ENCODE measurements at places on chromosomes 12 and 14. TPM values are rescaled to one million over a fixed set of nuclear protein-coding genes. Genes with fewer than 3 reads are reported as not detected.

DNA sequence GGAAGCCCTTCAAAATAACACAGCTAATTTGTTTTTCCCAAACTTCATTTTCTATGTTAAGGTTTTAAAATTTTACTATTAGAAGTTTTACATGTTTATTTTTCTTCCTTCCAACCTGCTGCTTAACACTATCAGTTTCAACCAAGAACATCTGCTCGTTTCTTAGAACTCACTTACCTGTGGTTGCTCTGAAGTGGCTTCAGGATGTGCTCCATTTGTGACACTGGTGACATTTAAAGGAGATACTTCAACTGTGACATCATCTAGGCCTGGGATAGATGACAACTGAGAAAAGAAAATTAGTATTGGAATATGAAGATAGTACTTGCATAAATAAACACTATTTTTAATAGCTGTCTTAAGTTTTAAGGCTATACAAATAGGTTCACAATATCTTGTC, 17.9 kb downstream of the WASHC3 start:
- ATAC-seq: no peak

DNA sequence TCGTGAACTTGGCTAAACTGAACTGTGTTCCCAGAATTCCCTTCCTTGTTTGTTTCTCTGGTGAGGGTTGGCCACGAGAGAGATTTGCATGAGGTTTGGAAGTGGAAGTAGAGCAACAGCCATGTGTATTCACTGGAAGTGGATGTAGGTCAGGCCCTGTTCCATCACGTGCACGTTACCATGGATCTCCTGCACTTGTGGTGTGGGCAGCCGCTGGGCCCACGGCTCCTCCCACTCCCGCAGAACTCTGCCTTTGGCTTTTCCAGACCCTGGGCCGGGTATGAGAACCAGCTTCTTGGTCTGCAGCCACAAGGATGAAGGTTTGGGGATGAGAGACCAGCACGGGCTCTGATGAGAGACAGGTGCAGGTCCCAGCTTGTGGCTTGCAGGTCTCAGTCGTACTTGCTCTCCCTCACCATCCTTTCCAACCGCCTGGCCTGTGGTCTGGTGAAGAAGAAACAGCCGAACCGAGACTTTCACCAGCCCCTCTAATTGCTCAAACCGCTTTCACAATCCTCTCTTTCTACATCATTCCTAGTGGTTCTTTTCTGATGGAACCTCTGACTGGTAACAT, 94.9 kb downstream of the DUSP16 start:
- ATAC-seq: no peak

DNA sequence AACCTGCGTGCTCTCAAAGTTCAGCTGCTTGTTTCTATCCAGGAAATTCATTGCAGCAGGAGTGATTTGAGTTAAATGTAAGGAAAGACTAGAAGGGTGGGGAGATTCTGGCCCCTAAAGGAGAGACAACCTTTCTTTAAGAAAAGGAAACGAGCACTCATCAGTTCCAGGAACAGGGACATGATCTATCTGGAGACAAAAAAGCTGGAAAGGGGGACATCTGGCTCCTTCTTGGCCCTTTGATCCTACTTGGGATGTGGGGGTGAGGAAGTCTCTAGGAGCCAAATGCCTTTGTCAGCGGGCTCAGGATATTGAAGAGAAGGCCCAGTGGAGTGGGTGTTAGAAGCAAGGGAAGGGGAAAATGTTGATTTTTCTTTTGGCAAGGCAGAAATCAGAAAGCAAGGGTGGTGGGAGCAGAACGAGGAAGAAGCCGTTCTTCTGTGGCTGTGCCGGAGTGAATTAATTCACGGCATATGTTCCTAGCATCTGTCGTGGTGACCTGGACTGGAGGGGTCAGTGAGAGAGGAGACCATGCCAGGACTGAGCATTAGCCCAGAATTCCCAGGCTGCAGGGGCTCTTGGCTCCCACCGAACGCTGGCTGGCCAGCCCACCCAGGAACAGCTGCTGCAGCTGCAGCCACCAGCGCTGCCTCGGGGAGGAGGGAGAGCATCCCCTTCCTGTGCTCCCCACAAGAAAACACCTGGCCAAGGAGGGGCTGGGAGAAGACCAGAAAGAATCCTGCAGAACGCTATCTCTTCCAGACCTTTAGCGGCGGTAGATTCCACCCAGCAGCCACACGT, 62.8 kb upstream of the GPATCH2L start:
- ATAC-seq: no peak

DNA sequence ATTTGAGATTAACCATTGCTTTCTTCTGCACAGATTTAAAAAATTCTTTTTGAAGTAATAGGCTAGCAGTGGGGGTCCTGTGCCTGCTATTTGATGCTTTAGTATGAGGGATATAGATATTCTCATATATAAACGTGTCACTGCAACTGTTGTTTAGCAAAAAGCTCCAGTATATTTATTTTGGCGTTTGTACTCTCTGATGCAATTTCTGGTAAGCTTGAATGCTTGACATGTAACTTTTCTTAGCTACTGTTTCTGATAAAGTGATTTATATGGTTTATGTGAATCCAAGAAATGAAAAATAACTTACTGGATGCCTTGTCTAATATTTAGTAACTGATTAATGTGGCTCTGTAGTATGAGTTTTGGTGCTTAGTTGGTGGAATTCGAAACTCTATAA, 77.1 kb downstream of the TTLL5 start:
- ATAC-seq: no peak

GRCh38 chr14:66088656-66089055, 397.5 kb upstream of the CCDC196 start:
- ATAC-seq: no peak

DNA sequence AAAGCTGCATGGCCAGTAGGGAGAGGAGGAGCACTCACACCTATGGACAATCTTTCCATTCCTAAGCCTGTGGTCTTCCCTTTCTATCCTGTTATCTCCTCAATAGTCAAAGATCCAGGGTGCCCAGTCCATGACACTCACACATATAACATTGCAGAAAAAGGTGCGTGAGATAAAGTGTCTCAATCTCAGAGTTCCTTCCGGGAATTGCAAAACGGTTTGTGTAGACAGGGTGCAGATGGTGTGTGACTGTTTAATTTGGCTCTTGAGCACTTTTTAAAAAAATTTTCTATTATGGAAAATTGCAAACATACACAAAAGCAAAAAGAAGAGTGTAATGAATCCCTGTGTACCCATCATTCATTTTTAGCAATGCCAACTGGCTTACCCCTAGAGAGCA, 1493.6 kb downstream of the AACS start:
- no peak for ATAC-seq

- no peak for ATAC-seq
Observed at GRCh38 chr12:99553461-99553860, 94.1 kb upstream of the GARIN6 start.

- ATAC-seq: peak; percentile 87
Observed at GRCh38 chr14:31038521-31039166, 12.5 kb upstream of the STRN3 start.

- ATAC-seq: no peak
Observed at GRCh38 chr12:96743606-96744005, 163.5 kb upstream of the NEDD1 start.

DNA sequence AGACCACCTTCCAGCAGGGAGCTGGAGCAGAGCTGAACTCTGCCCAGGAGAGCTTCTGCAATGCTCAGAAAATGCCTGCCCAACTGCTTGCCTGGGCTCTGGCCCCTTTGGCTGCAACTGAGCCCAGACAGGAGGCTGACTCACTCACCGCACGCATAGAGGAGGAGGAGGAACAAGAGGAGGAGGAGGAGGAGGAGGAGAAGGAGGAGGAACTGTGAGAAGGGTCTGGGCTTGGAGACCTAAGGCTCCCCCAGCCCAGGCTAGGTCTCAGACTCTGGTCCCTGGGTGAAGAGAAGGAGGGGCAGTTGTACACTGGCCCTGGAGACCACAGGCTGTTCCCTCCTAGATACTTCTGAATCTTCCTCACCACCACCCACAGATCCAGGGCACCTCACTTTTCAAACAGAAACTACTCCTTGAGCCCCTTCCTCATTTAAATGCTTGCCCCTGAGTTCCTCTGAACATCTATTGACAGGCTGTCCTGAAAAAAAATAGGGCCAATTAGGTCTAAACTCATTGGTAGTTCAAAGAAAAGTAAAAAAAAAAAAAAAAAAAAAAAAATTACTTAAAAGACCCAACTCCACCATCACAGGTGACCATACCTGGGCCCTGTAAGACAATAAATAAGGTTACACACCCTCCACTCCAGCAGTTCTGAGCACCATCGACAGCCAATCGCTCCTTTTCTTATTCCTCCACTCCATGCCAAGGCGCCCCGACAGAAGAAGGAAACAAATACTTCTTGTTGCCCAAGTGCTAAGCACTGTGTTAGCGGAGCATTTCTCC, 674 bp downstream of the VDR start:
- peak; percentile 56 for ATAC-seq

- ATAC-seq: no peak
Observed at GRCh38 chr12:88775742-88776151, 195.5 kb upstream of the KITLG start.

DNA sequence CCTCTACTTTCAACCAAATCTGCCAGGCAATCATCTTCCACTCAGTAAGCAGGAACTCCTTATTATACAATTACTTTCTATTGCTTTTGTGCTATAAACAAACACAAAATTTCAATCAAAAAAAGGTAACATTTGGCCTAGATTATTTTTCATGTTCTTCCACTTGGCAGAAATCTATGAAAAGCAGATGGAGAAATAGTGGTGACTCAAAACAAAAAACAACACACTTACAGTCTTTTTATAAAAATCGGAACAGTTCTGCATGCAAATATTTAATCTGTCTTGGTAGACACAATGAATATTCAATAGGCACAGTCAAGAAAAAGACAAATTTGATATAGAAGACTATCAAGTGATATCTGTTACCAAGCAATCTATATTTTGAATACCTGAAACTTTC, 376.8 kb downstream of the RPS29 start:
- ATAC-seq: no peak

DNA sequence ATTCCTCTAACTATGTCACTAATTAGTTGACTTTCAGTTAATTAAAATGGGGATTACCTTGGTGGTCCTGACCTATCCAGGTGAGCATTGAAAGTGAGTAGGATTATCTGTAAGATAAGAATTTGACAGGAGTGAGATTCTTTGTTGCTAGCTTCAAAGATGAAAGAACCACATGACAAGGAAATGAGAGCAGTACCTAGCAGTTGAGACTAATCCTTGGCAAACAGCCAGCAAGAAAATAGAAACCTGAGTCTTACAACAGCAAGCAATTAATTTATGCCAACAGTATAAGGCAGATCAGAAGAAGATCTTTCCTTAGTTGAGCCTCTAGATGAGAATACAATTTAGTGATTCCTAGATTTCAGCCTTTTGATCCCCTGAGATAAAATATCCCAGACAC, 1058.4 kb downstream of the LRFN5 start:
- no peak for ATAC-seq

MAP3K9 gene
- 20.1 TPM for total RNA-seq

SYT1 gene
- 0.36 TPM for total RNA-seq

FAM181A gene
- not detected for total RNA-seq

FOXG1 gene
- not detected for total RNA-seq

Measured in esophagus mucosa (tissue), 1 donor.